ENCODE measurements at places on chromosomes 1 and 21.

GRCh38 chr21:45405819-45406762 is 1.1 kb downstream of the COL18A1 start:
- DNase-seq, result peak; percentile 54

GRCh38 chr1:43279666-43280065 is 5.7 kb downstream of the C1orf210 start:
- no peak for DNase-seq

- no peak for DNase-seq
Observed at GRCh38 chr1:211559222-211560010, 19.5 kb downstream of the SLC30A1 start.

GRCh38 chr1:206116191-206116872 is 856 bp downstream of the AVPR1B start:
- DNase-seq, result no peak

- DNase-seq, result no peak
Observed at GRCh38 chr1:64539781-64540218, 69.9 kb downstream of the CACHD1 start.

DNA sequence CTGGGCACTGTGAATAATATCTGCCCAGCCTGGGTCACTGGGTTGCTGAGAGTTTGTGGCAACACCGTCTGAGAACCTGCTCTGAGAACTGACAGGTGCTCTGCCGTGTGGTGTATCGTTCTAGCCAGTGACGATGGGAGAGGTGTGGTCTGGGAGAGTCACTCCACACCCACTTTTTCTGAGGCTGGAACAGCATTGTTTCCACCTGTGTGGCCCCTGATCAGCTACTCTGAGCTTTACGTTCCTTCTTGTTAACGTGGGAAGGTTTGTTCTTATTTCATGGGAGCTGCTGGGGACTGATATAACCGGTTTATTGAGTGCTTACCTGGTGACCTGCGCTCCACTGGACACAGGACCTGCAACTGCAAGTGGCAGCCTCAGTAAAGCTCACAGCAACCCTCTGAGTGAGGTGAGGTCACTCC is 34.8 kb upstream of the TENT5C start:
- peak; percentile 35 for DNase-seq

GRCh38 chr1:222068101-222068500 is 326.2 kb upstream of the DUSP10 start:
- DNase-seq, result peak; percentile 13

DNA sequence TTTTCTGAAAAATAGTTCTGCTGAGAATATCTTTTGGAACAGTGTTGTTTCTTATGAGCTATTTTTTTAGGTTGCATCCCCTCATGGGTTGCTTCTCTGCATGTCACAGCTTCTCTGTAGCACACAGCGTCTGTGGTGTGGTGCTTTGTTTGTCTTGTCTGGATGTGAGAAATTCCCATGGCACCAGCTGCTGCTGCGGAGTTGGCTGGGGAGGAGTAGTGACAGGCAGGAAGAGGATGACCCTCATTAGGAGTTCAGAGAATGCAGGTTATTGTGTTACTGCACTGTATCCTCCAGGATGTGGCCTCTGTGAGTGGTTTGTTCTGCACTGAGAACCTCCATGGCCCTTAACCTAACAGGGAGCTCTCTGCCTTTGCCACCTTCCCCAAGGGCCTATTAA is 64.8 kb downstream of the TSEN15 start:
- no peak for DNase-seq

- DNase-seq, result peak; percentile 59
Observed at GRCh38 chr1:3819771-3820200, 23.5 kb upstream of the LRRC47 start.

DNA sequence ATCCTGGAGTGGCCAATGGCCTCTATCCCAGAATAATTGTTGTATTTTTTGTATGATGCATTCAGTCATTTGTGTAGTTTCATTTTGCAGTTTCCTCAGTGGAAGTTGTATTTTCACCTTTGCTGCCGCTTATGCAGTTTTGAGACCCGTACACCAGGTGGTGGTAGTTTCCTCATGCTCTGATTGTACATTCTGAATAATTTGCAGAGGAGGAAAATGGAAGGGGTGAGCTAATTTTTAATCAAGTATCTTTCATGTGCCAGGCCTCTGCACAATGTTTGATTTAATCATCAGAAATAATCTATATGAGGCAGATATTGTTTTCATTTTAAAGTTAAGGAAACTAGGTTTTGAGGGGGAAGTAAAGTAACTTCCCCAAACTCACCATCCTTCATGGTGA is 29.5 kb downstream of the HLX start:
- no peak for DNase-seq

DNA sequence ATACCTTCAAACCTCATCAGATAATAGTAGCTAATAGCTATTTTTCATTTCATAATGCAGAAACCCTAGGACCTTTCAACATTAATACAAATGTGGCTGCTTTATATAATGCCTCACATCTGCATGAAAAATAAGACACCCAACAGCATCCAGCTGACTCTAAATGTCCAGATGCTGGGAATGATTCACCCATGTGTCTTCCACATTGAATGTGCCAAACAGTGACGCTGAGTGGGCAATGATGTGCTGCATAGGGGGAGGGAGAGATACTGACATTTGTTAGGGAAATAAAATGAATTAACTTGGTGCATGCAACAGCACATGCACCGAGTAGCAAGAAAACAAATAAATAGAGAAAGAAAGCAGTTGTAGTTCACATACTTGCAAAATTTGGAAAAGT is 199.3 kb downstream of the DSCAM start:
- no peak for DNase-seq

DNA sequence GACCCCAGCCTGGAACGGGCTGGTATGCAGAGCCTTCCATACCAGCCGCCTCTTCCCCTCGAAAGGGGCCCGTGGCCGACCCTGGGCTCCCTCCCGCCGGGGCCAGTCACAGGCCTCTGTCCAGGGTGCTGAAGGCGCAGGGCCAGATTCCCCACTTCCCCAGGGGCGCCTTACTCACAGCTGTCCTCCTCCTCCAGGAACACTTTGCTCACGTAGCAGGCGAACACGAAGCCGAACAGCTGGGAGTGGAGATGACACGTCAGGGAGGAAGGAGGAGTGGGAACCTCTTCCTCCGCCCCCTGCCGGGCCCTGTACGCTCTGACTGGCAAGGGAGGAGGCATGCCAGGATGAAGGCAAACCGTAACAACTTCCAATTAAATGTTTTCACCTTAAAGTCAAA is 57.3 kb downstream of the NKAIN1 start:
- peak; percentile 96 for DNase-seq

DNA sequence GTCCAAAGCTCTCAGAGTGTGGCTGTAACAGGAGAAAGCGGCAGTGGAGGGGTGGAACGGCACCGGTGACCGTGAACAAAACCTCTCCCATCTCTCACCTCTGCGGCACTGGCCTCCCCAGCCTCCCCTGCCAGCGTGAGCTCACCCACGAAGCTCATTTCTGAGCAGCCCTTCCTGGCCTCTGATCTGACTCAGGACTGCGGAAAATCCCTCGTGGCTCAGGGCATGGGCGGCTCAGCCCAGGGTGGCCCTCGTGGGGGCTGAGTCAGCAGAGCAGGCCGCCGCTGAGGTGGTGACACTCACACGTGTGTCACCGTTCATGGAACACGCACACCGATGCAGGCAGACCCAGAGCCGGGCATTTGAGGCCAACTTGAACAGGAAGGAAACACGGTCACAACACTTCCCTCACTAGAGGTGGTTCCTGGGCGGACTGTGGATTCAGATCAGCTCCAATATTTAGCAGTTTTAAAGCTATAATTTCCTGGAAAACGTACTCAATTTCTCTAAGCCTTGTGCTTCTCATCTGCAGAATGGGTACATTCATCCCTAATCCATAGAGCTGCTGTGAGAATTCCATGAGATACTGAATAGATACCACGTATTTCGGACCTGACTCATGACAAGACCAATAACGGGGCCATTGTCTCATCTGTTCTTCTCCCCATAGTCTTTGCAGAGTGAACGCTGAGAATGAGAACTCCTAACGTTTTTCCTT is 115.0 kb upstream of the TMPRSS2 start:
- DNase-seq, result no peak

- no peak for DNase-seq
Observed at GRCh38 chr1:193931356-193931755, 744.9 kb upstream of the B3GALT2 start.

DNA sequence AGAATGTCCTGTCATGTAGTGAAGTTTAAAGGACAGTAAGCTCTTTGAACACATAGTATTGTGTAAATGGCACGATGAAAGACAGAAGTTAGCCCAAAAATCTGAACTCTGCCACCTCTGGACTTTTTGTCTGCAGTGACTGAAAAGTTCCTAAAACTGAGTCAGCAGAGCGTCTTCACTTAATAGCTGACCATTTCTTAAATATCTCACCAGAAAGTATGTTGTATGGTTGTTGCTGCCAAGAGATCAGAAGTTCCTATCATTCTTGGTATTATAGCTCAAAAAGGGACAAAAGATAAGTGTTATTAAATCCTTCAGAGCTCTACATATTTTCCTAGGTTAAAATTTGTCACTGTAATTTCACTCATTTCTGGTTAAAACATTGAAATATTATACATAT is 1003.0 kb downstream of the TTLL7 start:
- DNase-seq, result no peak

- DNase-seq, result no peak
Observed at GRCh38 chr21:31164713-31165694, 126.7 kb upstream of the KRTAP19-8 start.

DNA sequence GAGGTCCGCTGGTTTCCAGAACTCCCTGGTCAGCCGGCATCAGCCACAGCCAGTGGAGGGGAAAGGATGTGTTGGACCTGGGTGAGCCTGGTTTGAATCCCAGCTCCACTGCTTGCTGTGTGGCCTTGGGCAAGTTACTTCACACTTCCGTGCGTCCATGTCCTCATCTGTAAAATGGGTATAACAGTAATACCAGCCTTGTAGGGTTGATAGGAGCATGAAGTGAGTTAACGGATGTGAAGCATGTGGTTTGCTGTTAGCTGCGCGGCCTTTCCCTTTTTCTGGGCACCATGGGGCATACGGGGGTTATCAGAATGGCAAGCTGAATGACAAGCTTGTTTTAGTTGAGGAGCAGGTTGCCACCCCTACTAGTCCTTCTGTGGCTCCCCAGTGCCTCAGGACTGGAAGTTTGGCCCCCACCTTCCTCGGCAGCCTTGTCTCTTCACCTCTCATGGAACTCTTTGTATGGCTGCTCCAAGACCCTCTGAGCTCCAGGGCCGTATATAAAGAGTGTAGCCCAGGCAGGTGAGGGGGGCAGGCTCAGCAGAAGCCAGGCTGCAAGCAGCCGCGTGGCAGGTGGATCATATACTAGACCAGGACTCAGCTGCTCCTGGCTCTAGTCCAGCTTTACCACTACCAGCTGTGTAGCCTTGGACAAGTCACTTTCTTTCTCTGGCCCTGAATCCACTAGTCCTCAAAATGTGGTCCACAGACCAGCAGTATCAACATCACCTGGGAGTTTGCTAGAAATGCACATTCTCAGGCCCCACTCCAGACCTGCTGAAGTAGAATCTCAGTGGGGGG is 95.4 kb downstream of the LACTBL1 start:
- no peak for DNase-seq

- no peak for DNase-seq
Observed at GRCh38 chr1:9279172-9279840, 13.4 kb upstream of the SPSB1 start.

GRCh38 chr21:39110431-39110830 is 72.8 kb downstream of the PSMG1 start:
- DNase-seq, result no peak

DNA sequence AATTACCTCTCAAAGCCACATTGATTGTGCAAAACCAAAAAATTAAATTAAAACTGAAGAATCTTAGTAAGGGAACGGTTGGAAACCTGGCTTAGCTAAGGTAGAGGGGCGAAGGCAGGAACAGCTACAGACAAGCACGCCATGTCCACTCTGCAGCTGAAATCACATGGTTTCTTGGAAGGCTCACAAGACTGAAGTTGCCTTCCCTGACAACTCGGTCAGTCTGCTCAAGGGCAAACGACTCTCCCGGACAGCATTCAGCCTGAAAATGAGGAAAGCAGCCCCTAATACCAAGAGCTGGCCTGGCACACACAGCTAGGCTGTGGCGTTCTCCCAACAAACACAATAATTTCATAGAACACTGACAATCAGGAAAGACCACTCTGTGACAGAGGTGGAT is 22.7 kb upstream of the BECN2 start:
- DNase-seq, result no peak

- no peak for DNase-seq
Observed at GRCh38 chr1:203686091-203686632, 59.5 kb downstream of the ATP2B4 start.

- peak; percentile 52 for DNase-seq
Observed at GRCh38 chr1:65105596-65105995, 42.4 kb upstream of the AK4 start.

- no peak for DNase-seq
Observed at GRCh38 chr1:175841738-175842187, 98.4 kb upstream of the TNR start.

DNA sequence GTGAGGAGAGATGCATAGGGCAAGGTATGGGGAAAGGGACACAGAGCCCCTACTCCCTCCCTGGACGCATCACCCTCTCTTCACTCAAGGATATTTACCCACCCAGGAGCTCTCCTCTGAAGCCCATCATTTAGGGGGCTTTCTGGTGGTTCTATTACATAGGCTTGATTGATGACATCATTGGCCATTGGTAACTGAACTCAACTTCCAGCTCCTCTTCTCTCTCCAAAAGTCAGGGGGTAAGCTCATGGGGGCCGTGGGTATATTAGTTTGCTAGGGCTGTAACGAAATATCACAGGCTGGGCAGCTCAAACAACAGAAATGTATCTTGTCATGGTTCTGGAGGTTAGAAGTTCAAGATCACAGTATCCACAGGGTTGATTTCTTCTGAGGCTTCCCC is 110.8 kb downstream of the DSCAM start:
- DNase-seq, result no peak

DNA sequence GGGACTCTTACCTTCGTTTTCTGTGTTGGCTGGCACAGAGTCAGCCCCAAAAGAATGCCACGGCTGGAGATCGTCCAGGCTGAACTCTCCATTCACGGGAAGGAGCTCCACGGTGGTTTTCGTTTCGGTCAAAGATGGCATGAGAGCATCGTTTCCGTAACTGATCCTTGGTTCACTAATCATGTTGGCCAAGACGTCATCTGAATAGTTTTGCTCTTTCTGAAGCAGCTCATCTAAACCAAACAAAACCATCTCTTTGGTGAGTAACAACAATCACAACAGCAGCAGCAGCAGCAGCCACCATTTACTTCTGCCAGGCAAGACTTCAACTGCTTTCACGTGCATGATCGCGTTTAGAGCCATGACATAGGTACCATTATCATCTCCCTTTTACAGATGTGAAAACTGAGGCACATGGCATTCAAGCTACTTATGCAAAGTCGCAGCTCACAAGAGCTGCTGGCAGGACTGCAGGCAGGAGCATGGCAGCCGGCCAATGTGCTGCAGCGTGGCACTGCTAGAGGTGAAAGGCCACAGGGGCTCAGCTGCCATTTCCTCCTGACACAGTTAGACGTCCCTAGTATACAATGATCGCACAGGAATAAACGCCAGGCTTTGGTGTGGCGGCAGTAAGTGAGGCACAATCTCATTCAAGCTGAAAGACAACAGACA is 177.1 kb downstream of the GABPA start:
- no peak for DNase-seq

DNA sequence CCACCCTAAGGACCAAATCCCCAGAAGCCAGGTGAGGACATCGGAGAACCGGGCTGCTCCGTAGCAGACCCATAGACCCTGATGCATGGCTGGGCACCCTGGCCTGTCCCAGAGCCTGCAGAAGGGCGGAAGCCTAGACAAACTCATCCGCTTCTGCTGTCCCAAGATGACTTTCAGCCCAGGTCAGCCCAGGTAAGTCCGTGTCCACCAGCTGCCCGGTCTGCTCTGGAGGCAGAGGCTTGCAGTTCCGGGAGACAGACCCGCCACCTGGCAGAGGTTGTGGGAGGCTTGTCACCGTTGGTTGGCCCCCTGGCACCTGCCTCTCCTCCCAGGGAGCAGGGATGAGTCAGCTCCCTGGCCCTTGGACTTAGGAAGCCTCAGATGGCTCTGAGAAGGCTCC is 22.8 kb upstream of the POFUT2 start:
- no peak for DNase-seq

Data from bronchial epithelial cell (primary cell).